Right renal pelvis (tissue), 4 donors: ENCODE measurements at places on chromosomes 5 and 9.

DNA sequence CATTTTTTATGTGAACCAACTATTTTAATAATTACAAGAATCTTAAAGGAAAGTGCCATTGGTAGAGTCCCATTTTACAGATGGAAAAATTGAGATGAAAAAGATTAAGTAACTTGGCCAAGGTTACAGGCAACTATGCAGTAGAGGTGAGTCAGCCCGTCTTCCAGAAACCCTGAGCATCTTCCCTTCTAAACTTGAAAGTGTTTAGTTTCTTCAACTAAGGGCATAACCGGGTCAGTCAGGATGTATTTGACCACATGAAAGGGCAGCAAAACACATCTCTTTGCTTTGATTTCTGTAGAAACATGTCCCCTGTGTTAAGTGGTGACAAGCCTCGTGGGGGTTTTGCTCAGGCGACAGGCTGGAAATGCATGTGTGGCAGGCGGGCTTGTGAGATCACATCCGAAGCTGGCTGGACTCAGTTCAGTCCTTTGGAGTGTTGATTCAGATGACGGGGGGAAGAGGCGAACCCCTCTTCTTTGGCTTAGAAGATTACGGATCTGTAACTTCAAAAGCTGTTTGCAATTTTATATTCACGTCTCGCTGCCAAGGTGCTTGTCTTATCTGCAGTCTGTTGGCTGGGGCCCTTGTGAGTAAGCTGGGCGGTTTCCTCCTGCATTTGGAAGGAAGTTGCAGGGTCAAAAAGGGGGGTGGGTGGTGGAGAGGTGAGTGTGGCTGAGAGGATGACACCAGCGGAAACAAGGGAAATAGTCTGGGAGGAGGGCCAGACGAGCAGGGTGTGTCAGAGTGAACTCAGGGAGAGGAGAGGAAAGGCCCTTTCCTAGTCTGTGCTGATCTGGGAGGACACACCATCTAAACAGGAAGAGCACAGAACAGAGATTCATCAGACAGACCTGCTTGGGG is 78.9 kb upstream of the RPS23 start:
- DNase-seq: no peak

DNA sequence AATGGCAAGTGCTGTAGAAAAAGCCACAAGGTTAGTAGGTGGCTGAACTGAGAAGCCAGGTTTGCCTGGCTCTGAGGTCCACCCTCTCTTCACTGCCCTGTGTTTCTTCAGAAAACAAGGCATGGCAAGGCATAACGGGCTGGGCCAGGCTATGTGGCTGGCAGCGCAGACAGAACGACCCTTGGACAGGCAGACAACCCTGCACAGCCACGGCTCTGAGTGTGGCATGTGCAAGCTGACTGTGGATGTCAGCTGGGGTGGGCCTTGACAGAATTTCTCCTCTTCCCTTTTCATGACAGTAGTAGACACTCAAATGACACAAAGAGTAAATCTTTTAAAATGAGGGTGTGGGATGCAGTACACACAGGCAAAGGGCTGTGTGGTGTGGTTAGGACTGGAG is 81.7 kb downstream of the MACROH2A1 start:
- DNase-seq: no peak

DNA sequence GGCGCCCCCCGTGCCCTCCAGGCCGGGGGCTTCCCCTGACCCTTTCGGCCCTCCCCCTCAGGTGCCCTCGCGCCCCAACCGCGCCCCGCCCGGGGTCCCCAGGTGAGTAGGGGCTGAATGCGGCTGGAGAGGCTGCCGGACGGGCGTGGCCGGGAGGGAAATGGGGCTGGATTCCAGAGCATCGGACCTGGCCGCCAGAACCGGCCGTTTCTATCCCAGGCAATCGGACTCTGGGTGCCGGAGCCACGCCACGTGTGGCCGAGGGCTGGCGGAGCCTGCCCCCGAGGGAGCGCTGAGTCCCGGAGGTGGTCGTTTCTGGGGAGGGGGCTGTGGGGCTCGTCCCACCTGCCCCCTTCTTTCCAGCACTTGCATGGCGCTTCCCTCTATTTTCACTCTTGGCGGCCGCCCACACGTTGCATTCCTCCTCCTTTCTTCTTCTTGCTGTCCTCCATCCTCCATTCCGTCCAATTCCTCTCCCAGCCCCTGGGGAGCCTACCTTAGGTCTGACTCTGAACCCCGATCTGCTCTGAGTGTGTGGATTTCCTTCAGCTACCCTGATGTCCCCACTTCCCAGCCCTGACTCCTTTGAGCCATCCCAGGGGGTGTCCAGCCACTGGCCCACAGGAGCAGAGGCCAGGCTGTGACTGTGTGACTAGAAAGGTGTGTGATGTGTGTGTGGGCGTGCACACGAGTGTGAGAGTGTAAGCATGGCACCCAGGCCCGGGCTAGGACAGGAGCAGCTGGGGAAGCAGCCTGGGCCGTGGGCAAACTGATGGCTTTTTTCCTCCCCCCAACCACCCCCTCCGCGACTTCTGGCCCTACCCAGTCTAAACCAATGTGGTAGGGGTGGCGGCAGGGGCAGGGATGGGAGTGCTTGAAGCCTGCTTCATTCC is 24.7 kb downstream of the GOLGA2 start:
- no peak for DNase-seq

DNA sequence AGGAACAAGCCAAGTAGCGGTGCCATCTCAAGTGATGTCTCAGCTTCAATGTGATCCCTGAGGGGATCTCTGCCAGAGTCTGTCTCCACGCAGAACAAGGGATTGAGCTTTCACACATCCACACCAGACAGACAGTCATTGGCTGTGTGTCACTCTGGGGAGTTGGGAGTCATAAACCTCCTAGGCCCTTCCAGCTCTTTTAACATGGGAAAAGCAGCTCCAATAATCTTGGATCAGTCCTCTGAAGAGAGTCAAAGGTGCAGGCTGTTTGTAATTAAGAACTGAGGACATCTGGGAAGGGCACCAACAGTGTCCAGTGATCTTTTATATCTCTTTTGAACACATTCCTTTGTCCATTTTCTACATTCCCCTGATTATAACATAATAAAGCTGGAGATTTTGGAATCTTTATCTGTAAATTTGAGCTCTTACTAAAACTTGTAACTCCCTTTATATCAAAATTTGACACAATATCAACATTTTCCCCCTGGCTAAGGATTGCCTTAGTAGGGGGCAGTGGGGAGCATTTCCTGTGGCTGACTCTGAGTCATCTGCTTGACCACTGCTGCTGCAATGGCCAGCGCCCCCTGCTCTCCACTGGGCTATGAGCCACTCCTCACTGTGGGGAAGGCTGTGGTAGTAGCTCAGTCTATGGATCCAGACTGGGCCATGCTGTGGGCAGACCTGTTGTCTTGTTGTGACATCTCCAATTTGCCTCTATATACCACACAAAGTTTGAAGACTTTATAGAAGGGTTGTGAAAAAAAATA is 284.4 kb downstream of the OSTF1 start:
- DNase-seq: no peak

DNA sequence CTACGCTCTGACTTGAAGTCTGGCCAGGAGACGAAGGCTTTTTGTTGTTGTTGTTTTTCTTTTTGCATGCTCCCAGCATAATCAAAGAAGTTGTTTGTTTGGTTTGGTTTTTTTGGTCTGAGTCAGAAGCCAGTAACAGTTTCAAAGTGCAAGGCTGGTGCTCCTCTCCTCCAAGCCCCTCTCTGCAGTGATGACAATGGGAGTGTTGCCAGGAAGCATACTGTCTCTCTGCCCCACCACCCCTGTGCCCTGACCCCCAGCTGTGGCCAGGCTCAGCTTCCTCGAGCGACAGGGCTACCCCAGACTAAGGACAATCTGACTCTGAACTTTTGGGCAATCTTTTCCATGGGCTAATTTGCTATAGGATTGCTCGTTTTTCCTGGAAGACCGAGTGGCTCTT is 173.8 kb upstream of the PITX1 start:
- no peak for DNase-seq

DNA sequence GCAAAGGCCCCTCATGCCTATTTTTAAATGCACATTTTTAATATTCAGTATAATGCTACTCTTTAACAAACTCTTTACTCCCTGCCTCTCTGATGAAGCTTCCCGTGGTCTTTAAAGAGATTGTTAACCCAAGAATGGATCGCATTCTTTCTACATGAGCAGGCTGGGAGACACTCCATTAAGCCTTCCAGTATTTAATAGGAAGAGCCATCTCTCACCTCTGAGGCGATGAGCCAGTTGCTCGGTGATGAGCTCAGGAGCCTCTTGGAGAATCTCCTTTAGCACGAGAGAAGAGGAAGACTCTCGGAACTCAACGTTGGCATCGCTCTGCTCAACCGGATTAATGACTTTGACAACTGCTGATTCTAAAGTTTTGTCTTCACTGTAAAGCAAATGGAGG is 59.6 kb downstream of the PRUNE2 start:
- no peak for DNase-seq

DNA sequence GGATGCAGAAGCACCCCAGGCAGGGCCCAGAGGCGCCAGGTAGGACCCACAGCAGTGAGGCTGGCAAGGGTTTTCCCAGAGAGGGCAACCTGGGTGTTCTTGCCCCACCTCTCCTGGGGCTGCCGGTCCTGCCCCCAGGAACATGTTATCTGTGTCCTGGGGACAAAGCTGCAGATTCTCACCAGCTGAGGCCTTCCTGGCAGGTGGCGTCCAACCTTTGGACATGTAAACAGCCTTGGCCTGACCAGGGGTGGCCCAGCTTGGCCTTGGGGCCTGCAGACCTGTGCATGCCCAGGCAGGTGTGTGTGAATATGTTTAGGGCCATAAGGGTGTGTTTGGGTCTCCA is 101.8 kb upstream of the LARP1 start:
- DNase-seq: no peak

- no peak for DNase-seq
These were observed 204.8 kb upstream of the MEF2C start for GRCh38 chr5:89087551-89088318.

GRCh38 chr5:167614294-167615021 is 677.0 kb upstream of the WWC1 start:
- DNase-seq: no peak

DNA sequence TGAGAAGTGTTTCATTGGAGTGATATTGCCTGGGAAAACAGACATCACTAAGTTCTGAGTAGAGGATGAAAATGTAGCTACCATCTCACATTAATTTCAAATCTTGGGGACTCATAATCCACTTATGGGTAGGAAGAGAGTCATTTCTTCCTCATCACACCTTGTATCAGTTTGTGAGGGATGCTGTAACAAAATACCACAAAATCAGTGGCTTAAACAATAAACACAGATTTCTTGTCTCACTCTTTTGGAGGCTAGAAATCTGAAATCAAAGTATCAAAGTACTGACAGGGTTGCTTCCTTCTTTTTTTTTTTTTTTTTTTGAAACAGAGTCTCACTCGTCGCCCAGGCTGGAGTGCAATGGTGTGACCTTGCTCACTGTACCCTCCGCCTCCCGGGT is 3.4 kb downstream of the CARD6 start:
- DNase-seq: no peak

- no peak for DNase-seq
These were observed 125.6 kb upstream of the TARS1 start for GRCh38 chr5:33315189-33315588.

DNA sequence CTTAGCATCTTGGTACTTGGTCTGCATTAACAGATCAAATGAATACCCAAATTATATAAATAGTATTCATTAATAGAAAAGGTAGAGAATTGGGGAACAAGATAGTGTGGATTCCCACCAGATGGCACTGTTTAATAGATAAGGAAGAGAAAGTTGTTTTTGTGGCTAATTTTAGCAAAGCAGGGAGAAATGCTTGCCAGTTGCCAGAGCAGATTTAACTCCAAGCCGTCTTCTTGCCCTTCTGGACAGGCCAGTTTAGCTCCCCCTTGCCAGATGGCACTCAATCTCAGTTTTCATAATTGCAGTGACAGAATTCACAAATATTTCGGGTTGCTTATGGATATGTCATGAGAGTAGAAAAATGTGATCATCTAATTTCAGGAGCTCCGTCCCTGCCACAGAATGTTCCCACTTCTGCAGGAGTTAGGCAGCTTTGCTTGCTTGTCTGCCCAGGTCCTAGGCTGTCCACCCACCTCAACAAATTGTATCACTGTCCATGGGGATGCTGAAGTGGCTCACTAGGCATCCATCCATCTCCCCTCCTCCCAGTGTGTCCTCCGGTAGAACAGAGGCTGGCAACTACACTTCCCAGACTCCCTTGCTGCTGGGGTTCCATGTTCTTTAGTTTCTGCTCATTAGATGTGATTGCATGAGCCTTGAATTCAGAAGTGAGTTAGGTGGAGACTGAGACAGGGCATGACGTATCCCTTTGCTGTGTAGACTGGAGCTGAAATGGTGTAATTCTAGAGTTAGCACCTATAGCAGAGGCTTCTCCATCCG is 11.8 kb upstream of the HEXB start:
- DNase-seq: no peak

DNA sequence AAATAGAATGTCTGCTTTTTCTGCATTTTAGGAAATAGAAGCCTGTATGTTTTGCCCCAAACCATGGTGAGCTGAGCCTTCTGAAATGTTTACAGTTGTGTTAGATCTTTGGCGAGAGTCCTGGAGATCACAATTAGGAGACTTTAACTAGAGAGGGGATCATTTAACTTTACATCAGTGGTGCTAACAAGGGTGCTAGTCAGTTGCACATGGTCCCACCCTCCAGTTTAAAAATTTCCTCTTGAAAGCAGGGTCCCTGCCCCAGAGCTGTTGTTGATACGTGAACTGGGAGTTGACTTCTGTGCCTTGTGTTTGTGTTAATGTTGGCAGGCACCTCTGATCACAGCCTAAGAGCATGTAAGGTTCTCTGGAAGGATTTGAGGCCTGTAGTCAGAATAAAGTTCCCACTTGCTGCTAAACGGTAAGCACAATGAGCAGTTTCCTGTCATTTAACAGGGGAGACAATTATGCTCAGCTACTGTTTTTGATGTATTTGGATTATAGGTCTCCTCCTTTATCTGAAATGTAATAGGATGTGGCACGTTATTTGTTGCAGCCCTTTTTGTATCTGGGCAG is 43.7 kb downstream of the RASGRF2 start:
- no peak for DNase-seq

DNA sequence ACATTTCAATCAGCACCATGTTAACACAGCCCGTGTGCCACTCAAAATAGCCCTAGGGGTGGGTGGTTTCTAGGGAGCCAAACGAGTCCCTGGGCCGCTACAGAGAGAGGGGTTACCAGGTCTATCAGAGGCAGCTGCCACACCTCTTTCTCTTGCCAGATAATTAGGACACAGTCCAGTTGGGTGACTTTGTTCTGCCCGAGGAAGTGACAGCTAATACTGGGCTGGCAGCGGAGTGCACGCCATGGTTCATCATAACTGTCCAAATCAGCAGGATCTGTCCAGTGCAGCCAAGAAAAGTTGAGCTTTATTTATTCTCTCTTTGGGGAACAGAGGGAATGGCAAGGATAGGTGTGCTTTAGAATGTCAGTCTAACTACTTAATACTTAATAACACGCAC is 583.8 kb downstream of the BRINP1 start:
- no peak for DNase-seq

- DNase-seq: no peak
These were observed 206.2 kb downstream of the HSPA4 start for GRCh38 chr5:133257977-133258376.

DNA sequence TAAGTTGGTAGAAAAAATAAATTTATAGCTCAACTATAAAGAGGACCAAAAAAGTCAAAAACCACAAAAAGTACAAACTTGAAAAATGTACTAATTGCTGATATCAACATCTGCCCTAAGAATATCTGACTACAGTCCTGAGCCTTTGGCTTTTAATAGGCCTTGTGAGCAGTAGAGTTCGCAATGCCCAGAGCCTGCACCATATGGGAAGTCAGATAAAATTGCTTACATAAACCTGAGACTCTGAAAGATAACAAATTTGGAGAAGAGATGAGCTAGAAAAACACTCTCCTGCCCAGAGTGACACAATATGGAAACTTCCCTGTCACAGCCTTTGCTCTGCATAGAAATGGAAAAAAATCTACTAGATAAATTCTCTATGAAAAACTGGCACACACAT is 368.0 kb upstream of the GRIN3A start:
- no peak for DNase-seq

GRCh38 chr5:96933764-96934707 is 1.8 kb upstream of the LNPEP start:
- peak; percentile 33 for DNase-seq
